ENCODE measurements at places on chromosomes 7 and 10.

DNA sequence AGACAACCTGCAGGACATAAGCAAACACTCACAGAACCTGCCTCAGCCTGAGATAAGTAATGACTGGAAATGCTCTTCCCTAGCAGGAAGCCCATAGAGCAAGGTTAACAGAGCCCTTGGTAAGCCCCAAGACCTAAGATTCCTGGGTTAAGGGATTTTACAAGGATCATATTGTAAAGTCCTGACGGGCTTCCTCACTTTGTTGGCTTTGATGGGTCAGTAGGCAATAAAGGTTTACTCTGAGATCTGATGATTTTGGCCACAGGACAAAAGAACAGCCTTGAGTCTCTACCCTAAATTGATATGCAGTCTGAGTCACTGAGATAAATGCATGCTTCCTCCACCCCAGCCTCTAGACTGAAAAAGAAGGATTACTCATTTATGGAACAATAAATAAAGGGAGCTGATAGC, 270.8 kb downstream of the HTR7 start:
- DNase-seq, result no peak

DNA sequence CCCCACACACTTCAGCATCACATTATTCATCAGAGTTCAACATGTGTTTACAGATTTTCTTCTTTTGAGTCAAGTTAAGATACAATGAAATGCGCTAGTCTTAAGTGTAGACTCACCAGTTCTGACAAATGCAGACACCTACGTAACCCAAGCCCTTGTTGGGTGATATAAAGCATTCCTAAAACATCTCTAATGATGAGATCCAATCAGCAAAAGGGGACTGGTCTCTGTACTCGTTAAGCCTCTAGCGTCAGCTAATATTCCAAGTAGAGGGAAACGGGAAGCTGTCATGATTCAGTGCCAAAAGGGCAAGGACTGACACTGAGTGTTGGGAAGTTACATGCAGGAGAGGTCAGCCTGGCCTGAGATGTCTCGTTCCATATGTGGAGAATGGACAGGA, 38.7 kb upstream of the TRIL start:
- DNase-seq, result no peak

- DNase-seq, result no peak
Measured at GRCh38 chr10:19658622-19659233, 157.5 kb upstream of the PLXDC2 start.

DNA sequence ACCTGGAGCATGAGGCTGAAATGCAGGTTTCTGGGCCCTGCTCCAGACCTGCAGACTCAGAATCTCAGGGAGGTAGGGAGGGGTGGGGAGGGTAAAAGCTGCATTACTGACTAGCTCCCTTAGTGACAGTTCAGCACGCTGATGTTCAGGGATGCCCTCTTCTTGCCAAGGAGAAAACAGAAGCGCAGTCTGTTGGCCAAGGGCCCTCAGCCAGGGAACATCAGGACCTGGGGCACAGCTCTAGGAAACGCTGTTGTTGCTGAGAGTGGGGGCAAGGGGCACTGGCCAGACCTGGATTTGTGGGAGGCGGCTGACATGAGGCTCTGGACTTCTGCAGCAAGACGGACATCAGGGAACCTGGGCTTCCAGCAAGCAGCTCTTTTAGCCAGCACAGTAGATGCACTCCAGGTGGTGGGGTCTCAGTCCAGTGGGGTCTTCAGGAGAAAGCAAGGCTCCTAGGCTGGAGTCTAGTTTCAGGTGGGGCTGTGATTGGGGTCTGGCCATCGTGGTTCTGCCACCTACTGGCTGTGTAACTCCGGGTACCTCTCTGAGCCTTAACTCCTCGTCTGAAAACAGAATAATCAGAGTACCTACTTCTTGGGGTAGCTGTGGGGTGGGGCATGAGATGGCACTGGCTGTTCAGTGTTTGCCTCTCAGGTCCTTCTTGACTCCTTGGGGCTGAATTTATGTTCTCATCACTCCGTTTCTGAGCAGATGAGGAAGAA, 72.9 kb upstream of the PRLHR start:
- DNase-seq, result no peak

- no peak for DNase-seq
Measured at GRCh38 chr10:8438603-8439002, 384.1 kb downstream of the GATA3 start.

GRCh38 chr7:100401811-100402210, 26.7 kb downstream of the ZCWPW1 start:
- DNase-seq, result no peak

DNA sequence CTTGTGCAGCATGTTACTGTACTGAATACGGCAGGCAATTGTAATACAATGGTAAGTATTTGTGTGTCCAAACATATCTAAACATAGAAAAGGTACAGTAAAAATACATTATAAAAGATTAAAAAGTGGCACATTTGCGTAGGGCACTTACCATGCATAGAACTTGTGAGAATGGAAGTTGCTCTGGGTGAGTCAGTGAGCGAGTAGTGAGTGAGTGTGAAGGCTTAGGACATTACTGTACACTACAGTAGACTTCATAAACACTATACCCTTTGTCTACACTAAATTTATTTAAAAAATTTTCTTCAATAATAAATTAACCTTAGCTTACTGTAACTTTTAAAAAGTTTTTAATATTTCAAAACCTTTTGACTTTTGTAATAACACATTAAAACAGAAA, 37.5 kb downstream of the BPGM start:
- DNase-seq, result no peak

DNA sequence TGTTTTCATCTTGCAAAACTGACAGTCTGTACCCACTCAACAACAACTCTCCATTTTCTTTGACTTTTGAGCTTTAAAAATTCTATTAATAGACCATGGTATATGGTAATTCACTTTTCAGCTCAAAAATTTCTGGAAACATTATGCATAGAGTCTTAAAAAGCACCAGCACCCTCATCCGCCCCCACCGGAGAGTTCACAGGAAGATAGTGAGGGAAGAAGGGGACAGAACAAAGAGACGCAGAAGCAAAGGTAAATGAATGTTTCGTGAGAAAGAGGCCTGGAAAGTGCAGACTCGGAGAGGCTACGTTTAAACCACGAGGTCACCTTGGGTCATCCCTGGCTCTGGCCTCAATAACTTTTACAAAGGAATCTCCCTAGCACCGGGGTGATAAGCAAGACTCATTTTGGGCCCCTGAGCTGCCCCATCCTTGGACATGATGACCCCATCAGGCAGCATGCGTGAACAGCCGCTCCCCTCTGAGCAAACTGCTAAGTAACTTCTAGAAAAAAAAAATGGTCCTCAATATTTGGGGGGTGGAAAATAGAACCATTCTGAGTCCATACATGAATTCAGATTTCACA, 96.3 kb downstream of the CPXM2 start:
- no peak for DNase-seq

DNA sequence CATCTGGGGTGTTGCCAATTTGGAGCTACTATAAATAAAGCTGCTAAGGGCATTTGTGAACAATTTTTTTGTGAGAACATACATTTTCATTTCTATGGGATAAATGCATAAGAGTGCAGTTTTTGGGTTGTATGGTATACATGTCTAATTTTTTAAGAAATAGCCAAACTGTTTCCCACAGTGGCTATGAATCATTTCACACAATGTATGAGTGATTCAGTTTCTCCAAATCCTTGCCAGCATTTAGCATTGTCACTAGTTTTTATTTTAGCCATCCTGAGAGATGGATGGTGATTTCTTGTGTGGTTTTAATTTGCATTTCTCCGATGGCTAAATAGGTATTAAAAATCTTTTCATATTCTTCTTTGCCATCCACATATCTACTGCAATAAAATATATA, 105.3 kb downstream of the AMPH start:
- no peak for DNase-seq

GRCh38 chr7:148149730-148150129, 440.8 kb upstream of the C7orf33 start:
- no peak for DNase-seq

GRCh38 chr10:58704226-58704625, 191.6 kb downstream of the BICC1 start:
- no peak for DNase-seq

DNA sequence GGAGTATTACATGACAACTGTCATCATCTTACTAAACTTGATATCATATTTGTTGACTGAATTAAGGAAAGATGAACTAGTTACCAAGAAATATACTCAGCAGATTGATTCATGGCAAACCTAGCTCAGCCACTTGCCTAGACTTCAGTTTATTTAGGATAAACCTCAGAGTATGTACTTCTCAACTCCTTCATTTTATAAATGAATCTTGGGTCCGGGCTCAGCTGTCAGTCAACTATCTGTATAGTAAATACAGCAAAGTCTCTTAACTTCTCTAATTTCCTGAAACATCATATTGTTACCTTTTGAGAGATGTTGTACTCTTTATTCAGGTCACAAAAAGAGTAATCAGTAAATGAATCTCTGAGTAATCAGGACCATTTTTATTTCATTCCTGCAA, 211.0 kb upstream of the KLF14 start:
- no peak for DNase-seq

DNA sequence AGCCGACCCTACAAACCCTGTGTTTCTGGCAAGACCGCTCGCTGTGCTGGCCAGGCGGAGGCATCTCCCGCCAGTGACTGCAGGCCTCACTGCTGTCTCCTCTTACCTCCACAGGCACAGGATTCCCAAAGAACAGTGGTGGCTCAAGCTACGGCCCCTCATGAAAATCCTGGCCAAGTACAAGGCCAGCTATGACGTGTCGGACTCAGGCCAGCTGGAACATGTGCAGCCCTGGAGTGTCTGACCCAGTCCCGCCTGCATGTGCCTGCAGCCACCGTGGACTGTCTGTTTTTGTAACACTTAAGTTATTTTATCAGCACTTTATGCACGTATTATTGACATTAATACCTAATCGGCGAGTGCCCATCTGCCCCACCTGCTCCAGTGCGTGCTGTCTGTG, 36.2 kb downstream of the PITRM1 start:
- no peak for DNase-seq

GRCh38 chr7:1666823-1667565, 3.1 kb upstream of the ELFN1 start:
- DNase-seq, result no peak

- no peak for DNase-seq
Measured at GRCh38 chr10:103475437-103475836, 3.6 kb downstream of the CALHM3 start.

GRCh38 chr10:90718182-90718581, 139.7 kb downstream of the HTR7 start:
- no peak for DNase-seq

DNA sequence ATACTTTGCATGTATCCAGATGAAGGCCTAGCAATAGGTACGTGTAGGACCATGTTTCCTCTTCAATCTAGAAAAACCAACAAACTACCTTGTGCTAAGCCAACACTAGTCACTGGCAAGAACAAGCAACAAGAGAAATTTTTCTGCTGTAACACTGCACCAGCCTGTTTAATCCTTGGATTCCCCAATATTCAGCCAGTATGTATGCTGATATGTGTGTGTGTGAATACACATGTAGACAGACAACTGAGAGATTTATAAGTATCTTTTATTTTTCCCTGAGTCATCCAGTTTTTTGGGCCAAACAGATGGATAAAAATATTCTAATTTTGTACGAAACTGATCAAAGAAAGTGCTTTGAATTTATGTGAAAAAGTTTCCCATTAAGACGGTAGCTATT, 26.2 kb downstream of the GLI3 start:
- no peak for DNase-seq

- no peak for DNase-seq
Measured at GRCh38 chr10:13062803-13063202, 37.2 kb upstream of the OPTN start.

GRCh38 chr10:45095286-45095685, 94.6 kb downstream of the ZNF22 start:
- DNase-seq, result no peak

- no peak for DNase-seq
Measured at GRCh38 chr7:115734641-115735040, 295.9 kb downstream of the TFEC start.

DNA sequence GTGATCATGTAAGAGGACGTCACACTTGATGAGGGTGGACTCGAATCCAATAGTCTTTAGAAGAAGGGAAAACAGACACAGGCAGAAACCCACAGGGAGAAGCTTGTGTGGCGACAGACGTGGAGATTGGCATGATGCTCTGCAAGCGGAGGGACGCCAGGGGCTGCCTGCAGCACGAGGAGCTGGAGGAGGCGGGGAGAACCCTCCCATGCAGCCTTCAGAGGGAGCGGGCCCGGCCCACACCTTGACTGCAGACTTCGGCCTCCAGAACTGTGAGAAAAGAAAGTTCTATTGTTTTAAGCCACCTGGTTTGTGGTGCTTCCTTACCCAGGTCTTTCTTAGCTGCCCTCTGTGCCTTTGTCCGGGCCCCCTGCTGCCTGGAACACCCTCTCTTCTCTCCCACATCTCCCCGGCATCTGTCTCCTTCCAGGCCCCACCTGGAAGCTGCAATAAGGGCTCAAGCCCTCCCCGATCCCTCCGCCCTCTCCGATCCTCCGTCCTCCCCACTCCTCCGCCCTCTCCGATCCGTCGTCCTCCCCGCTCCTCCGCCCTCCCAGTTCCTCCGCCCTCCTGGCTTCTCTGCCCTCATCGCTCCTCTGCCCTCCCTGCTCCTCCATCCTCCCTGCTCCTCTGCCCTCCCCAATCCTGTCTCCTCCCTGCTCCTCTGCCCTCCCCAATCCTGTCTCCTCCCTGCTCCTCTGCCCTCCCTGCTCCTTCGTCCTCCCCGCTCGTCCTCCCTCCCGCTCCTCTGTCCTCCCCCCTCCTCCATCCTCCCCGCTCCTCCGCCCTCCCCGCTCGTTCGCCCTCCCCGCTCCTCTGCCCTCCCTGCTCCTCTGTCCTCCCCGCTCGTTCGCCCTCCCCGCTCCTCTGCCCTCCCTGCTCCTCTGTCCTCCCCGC, 17.4 kb upstream of the PRKAG2 start:
- no peak for DNase-seq

GRCh38 chr10:52895059-52895458, 122.5 kb upstream of the MBL2 start:
- DNase-seq, result no peak

DNA sequence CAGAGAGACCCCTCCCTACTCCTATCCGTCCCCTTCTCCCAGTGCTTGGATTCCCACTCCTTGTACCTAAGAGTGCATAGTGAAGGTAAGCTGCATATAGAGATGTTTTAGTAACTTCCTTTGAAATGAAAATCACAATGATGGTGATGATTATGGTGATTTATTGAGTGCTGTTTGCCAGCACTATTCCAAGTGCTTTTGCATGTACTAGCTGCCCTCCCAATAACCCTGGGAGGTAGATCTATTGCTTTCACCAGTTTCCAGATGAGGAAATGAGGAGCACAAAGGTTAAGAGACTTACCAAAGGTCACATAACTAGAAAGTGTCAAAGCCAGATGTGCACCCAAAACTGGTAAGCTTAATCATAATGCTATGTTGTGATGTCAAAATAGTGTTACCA, 80.4 kb upstream of the NEUROD6 start:
- DNase-seq, result no peak
